ENCODE measurements at places on chromosomes 2 and 18. TPM values are rescaled to one million over a fixed set of nuclear protein-coding genes. Genes with fewer than 3 reads are reported as not detected.

GRCh38 chr2:113906647-113907046 is 16.8 kb downstream of the ACTR3 start:
- DNase-seq, result no peak

GRCh38 chr2:216508229-216508628 is 9.6 kb downstream of the RPL37A start:
- no peak for DNase-seq

DNA sequence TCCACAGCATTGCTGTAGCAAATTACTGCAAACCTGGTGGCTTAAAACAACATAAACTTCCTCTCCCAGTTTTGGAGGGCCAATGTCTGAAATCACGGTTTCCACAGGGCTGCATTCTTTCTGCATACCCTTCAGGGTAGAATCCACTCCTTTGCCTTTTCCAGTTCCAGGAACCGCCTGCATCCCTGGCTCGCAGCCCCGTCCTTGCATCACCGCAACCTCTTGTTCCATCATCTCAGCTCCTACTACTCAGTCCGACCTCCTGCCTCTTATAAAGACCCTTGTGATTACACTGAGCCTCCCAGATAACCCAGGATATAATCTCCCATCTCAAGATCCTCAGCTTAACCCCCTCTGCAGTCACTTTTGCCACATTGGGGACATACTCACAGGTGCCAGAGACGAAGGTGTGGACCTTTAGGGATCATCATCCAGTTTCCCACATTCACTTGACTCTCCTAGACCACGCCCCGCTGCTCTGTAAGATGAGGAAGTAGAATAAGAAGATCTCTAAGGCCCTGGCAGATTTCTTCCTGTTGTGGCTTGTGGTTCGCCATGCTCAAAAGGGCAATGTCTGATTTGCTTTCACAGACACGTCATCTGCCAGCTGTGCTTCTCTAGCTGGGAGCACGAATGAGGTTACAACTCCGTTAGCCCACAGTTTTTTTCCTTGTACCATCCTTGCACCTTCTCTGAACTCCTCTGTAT is 103.6 kb upstream of the AGAP1 start:
- DNase-seq, result no peak

NAT8 gene
- not detected for total RNA-seq

RRM2 gene
- not detected for total RNA-seq

HOXD8 gene
- 12.6 TPM for total RNA-seq

REG1B gene
- total RNA-seq, result not detected

GRCh38 chr2:185645529-185645928 is 93.1 kb upstream of the FSIP2 start:
- no peak for DNase-seq

GRCh38 chr2:21924640-21925285 is 801.0 kb downstream of the TDRD15 start:
- DNase-seq, result no peak

All from tibial nerve (tissue), 4 donors.